ENCODE measurements at places on chromosomes 3 and 15.

GRCh38 chr3:99751649-99752048, 66.0 kb upstream of the CMSS1 start:
- no peak for DNase-seq

DNA sequence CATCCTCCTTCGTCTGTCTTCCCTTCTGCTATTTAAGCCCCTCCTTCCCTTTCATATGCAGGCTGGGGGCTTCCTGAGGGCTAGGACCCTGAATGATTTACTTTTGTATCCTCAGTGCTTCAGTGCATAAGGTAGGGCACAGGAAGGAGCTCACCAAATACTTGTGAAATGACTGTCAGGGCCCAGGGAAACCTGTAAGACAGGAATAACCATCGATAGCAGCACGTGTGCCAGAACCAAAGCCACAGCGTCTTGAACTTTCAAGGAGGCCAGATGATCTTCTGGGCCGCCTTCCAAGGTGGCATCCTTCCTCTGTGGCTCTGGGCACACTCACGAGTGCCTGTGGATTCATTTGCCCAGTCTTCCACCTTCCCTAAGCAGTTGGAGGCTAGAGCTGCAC, 3.9 kb downstream of the TMED3 start:
- no peak for DNase-seq

GRCh38 chr3:146625186-146625775, 20.1 kb upstream of the PLSCR5 start:
- DNase-seq = no peak

DNA sequence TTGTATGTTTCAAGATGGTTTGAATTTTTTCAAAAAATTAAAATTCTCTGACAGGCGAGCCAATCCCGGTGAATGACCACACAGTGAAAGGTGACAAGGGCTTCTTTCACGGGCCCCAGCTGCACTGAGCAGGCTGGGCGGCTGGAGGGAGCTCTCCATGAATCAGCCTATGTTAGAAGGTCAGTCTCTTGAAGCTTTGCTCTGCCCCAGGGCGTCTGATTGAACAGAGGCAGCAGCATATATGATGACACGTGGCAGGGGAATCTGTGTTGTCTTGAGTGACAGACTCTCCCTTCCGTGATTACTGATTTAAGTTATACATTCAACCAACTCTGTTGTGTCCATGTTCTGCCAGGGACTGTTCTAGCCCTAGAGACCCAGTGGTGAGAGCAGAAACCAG, 51.5 kb downstream of the ISG20 start:
- DNase-seq = no peak

DNA sequence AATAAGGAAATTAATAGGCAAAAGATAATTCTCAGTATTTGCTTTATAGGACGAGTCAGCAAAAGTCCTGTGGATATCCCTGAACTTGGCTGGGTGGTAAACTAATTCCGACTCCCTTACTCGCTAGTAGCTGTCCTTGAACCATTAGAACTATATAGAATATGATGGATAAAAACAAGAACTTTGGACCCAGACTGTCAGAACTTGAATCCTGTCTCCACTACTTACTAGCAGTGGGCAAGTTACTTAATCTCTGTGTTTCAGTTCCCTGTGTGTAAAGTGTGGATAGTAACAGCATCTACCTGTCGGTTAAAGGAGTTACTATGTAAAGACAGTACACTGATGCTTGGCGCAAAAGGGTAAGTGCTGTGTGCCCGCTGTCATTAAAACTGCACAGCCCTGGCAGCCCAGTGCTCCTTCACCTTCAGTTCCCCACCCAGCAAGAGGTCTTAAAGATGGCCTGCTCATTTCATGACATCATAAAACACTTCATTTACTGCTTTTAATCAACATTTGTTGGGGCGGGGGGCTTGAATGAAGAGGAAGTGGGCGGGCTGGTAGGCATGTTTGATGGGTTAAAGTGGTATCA, 7.3 kb downstream of the TPM1 start:
- no peak for DNase-seq

- DNase-seq = no peak
Measured at GRCh38 chr15:22954326-22954725, 25.8 kb downstream of the CYFIP1 start.

GRCh38 chr3:184316792-184317191, 2.4 kb downstream of the EIF4G1 start:
- DNase-seq = no peak

DNA sequence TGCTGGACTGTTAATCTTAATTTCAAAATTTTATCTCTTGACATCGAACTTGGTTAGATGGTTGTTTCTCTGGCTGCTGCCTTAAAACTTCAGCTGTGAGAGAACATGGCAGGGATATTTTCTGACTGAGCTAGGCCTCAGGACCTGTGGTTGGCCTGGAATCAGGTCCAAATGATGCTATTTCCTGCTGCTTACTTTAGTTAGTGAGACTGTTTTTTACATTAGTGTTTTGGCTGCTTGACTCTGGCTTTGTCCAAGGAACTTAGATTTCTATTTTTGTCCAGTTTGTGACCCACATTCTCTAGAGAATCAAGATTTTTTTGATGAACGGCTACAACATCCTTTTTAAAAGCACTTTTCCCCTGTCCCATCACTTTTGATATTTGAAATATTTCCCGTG, 497.9 kb upstream of the SGO1 start:
- DNase-seq = no peak

DNA sequence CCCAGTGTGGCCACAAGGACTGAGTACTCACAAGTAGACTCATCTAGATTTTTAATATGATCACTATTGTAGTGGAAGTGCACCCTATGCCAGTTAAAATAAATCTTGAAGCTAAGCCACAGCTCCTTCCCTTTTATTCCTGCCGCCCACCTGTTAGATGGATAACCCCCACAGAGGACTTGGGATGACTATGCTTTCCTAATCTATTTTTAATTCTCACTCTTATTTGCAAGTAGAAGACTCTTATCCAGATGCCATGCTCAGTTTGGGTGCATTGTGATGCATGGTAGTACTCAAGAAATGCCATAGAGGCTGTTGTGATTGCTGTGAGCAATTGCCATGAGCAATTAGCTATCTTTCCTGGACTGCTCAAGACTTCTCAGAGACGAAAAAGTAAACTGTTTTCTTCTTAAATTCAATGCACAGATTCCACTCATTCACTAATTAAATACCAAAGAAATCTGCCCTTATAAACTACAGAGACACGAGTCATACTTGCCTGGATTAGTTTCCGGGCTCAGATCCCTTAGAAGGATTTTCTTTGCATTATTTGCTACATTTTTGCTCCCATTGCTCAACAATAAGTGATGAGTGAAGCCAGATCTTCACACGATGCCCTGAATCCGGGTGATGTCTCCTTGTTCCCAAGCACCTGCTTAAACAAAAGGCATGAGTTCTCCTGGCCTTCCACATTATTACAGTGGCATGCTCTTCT, 472.1 kb downstream of the SOX2 start:
- DNase-seq = no peak

- no peak for DNase-seq
Measured at GRCh38 chr3:46110701-46111493, 83.6 kb upstream of the XCR1 start.

Measured in left kidney (tissue), 8 donors.